NCI-H510A treated with DMSO at 0.1 percent for 48 hours (cell line): ENCODE measurements at places on chromosomes 11 and 22.
A peak's percentile ranks its signal among the peaks of the same experiment; 100 is the strongest.

DNA sequence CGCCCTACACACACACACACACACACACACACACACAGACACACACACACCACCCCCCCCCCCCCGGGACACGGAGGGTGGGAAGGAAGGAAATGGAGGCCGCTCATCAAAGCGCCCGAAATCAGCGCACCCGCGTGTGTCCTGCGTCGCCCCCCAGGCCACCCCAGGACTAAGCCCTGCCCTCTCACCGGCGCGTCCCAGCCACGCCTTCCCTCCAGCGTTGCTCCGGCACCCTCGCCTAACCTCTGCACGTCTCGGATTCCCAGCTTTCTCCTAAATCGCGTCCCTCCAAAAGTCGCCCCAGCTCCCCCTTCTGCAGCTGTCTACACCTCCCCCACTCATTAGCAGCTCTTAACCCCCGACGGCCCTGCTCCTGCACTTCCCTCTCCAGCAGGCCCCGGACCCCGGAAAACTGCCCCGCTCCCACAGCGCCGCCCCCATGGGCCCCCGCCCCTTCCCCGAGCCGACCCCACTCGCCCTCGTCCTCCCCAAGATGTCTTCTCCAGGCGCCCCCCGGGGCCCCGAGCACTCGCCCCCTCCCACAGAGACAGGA is 557 bp downstream of the PACSIN2 start:
- no peak for DNase-seq

- DNase-seq = peak; percentile 6
Measured at GRCh38 chr11:2208691-2209369, 37.2 kb upstream of the TH start.

- no peak for DNase-seq
Measured at GRCh38 chr11:69965821-69966582, 112.1 kb upstream of the ANO1 start.

DNA sequence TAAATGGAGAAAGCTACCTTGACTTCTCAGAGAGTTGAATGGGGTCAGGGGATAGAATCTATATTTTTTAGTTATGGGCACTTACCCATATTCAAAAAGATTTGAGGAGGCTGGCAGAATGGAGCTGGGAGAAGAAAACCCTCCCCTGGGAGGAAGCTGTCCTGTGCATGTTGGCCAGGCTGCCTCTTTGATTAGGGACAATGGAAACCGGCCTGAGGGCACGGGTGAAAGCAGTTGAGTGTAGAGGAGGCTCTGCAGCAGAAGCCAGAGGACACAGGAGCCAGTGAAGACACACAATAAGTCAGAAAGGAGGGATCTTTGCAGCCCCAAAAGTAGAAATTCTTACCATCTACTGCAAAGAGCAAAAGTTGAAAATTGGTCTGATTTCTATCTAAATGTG is 66.6 kb upstream of the B3GAT1 start:
- no peak for DNase-seq

DNA sequence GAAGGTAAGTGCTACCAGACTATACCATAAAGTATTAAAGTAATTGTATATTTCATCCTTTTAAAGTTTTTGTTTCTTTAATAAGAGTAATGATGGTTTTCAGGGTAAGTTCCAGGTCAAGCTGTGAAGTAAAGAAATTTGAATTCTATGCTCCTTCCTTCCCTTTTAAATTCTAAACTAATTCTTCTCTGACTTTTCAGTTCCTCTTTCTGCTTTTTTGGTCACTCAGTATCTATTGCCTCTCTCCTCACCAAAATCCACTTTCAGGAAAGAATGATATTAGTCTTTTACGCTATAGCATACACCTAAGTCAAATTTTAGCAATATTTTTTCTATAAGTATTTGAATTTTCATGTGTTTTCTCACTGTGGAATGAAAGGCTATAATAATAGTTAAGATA is 8.2 kb downstream of the MMP8 start:
- no peak for DNase-seq

GRCh38 chr11:70637186-70637800 is 239.0 kb downstream of the CTTN start:
- no peak for DNase-seq

- DNase-seq = no peak
Measured at GRCh38 chr11:95816037-95816436, 25.7 kb downstream of the CEP57 start.

DNA sequence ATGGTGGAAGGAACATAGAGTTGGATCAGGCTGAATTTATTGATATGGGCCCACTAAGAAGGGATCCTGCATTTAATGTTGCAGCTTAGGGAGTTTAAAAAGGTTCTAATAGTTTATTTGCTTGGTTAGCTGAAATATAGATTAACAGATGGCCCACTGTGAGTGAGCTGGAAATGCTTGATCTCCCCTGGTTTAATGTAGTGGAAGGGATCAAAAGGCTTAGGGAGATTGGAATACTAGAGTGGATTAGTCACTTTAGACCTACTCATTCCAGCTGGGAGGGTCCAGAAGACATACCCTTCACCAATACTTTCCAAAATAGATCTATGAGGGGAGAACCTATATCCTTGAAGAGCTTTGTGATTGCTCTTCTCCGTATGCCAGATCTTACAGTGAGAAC is 130.1 kb upstream of the ZC3H12C start:
- DNase-seq = no peak

- DNase-seq = peak; percentile 51
Measured at GRCh38 chr11:129593098-129593497, 217.4 kb downstream of the BARX2 start.

- DNase-seq = no peak
Measured at GRCh38 chr11:63583357-63583677, 20.1 kb upstream of the PLAAT2 start.

GRCh38 chr11:64196626-64197025 is 9.9 kb upstream of the FERMT3 start:
- DNase-seq = no peak

DNA sequence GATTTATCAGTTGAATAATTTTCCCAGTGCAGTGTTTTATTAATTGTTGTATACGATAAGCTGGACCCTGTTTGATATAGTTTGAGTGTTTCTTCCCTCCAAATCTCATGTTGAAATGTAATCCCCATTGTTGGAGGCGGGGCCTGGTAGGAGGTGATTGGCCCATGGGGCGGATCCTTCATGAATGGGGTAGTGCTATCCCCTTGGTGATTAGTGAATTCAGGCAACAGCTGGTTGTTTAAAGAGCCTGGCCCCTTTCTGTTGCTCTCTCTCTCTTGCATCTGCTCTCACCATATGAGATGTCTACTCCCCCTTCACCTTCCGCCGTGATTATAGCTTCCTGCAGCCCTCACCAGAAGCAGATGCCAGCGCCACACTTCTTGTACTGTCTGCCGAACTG is 1.5 kb downstream of the OR5A1 start:
- DNase-seq = no peak

GRCh38 chr22:25156736-25157135 is 42.9 kb upstream of the CRYBB3 start:
- DNase-seq = no peak

DNA sequence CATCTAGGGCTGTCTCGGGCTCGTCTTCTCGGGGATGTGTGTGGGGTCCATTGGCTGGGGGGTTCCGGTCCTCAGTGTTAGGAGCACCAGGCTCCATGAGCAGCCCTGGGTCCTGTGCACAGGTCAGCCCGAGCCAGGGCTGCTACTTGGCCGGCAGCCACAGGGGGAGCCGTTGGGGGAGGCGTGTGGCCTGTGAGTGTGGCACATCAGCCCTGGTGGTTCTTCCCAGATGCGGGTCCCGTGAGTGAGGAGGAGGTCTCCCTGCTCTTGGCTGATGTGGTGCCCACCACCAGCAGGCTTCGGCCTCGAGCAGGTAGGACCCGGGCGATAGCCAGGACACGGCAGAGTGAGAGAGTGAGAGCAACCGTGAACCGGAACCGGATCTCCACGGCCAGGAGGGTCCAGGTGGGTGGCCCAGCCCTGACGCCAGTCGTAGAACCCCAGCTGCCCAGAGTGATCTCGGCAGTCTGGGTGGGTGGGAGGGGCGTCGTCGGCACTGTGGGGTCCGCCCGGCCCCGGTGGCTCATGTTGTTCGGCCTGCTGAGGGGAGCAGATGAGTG is 18.5 kb downstream of the IRF7 start:
- DNase-seq = no peak

GRCh38 chr22:23675502-23676415 is 15.1 kb upstream of the RGL4 start:
- no peak for DNase-seq

DNA sequence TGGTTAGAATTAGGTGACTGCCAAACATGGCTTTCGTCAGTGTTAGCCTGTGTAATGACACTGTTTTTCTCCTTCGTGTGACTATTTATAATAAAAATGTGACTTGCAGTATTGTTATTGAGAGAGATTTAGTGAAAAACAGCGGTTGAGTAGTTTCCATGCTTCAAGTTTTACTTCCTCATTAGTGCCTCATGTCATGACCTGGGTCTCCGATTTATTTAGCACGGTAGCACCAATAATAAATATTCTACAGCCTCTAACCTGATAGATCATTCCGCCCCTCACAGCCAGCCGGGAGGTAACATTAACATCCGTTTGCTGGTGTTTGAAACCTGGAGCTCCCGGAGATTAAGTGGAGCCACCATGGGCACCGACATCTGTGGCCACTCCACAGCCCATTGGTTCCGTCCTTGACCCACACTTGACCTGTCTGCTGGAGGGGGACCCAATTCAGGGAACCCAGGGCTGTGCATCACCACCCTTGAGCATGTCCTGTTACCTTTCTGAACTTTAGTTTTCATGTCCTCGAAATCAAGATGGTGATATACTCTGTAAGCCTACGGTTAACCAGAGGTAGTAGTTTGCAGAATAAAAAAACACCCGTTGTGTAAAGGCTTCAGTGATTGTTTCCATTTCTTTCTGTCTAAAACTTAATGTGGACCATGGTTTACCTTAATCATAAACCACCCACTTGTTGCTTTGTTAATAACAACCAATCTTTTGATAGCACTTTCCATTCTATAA is 104.1 kb downstream of the ATXN10 start:
- DNase-seq = no peak

DNA sequence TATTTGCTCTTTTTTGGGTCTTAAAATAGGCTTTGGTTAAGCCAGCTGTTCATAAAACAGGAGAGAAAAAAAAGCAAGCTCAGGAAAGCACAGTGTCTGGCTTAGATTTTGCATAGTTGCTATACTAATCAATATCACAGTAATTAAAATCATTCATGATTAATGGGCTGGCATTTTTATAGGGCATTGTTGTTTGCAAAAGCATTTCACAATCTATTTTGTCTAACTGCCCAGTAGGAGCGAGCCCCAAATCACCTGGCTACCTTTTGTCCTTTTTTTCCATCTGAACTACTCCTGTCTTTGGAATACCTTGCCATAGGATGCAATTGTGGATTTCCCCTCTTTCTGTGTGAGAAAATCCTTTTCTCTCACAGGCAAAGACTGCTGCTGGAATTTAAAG is 619.8 kb downstream of the JRKL start:
- DNase-seq = no peak

DNA sequence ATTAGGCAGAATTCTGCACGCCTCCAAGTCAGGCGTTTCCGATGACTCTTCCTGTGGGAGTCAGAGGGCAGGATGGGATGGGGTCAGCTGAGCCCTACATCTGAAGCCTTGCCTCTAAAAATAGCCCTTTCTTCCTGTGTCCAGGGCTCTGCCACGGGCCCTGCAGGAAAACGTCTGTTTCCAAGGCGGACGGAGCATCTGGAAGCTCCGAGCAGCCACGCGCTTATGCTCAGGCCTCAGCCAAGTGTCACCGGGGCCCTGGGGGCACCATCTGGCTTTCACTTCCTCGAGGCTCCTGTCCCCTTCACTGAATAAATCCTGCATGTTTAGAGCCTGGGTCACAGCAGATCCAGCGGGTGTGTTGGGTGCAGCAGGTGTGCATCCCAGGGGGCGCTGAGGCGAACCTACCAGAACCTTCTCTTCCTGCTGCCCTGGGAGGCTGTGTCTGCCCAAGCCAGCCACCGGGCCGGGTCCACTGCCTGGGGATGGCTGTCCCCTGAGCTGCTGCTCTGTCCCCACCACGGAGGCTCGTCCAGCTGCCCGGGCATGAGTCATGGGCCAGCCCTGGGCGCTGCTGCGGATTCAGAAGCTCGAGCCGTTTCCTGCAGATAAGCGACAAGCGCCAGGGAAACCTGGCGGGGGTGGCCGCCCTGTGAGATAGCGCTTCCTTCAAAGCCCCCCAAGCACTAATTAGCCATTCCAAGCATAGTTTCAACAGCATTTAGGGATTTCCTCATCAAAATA is 32.0 kb upstream of the LINC01488 start:
- no peak for DNase-seq

GRCh38 chr11:85165819-85166218 is 461.3 kb downstream of the DLG2 start:
- no peak for DNase-seq
